Skeletal muscle cell (primary cell): ENCODE measurements at places on chromosomes 7 and 10.

DNA sequence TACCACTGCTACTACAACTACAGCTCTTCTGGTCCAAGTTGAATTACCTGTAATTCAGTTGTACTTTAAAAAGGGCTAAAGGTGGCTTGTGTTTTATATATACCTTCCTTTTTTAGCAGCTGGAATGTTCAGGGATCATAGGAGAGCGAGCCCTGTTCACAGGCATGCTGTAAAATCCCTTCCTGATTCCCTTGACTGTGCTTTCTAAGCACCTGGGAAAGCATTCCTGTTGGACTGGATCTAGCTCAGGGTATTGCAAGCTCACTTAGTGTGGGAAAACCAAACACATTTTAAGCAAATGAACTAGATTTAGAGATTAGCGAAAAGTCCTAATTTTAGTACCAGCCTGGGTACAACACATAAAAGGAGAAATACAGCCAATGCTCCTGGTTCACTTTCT, 31.5 kb downstream of the BPGM start:
- DNase-seq = no peak

- DNase-seq = no peak
These were observed 15.2 kb upstream of the PARD3 start for GRCh38 chr10:34830217-34830822.

GRCh38 chr7:12898004-12898403, 210.6 kb downstream of the ARL4A start:
- DNase-seq = no peak

GRCh38 chr7:133391206-133391605, 138.3 kb downstream of the EXOC4 start:
- DNase-seq = no peak

- DNase-seq = no peak
These were observed 44.9 kb downstream of the BAMBI start for GRCh38 chr10:28722065-28722803.

- no peak for DNase-seq
These were observed 21.0 kb downstream of the ZCCHC24 start for GRCh38 chr10:79424221-79425073.

DNA sequence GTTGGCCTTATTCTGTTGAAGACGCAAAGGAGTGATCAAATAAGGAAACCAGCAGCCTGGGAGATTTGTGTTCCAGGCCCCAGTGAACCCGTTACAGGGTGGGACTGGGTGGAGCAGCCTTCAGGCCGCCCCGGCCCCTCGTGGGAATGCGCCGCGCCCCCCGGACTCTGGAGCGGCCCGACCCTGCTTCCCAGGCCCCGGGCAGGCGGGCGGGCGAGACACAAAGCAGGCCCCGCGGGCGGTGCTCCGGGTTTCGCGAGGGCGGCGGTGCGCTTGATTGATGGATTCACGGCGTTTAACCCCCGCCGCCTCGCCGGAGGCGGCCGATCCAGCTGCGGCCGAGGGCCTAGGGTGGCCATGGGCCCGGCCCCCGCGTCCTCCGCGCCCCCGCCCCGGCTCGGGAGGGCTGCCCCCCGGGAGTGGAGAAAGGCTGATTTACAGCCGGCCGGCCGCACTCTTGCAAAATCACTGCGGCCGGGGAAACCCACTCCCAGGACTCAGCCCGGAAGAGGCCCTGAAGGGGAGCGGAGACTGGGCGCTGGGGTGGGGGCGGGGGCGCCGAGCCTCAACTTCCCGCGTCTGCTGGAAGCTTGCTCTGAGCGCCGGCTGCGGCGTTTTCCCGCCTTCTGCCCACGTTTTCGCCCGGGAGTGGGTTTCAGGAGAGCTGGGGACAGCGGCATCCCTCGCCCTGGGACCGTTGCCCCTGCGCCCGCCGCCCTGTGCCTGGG, 299.6 kb upstream of the NFE2L3 start:
- no peak for DNase-seq

- no peak for DNase-seq
These were observed 1285.1 kb downstream of the XPNPEP1 start for GRCh38 chr10:108638225-108638624.

DNA sequence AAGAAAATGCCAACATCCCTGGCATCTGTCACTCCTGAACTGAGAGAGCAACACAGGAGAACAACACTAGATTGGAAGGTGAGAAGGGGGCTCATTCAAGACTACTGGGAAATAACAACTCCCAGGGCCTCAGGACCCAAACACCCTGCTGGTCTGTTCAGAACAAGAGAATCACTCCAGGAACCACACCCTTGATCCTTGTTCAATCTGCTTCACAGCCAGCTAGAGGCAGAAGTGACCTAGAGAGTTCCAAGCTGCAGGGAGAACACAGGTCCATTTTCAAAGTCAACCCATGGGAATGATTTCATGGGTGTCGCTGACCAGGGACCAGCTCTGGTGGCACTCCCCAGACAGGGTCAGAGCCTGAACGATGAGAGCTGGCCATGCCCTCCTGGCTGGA, 42.3 kb downstream of the LRRC20 start:
- no peak for DNase-seq

DNA sequence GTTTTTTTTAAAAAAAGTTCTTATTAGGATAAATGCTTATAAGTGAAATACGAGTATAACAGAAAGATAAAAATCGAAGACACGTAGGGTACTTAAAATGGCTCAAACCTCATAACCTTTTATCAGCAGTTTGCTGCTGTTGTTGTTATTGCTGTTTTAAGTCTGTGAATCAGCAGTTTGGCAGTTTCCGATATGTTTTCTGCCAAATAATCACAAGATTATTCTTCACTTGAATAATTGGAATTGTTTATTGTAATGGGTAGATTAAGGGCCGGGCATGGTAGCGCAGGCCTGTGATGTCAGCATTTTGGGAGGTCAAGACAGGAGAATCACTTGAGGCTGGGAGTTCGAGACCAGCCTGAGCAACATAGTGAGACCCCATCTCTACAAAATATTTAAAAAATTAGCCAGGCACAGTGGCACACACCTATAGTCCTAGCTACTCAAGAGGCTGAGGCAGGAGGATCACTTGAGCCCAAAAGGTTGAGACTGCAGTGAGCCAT, 177.6 kb downstream of the VTI1A start:
- no peak for DNase-seq
